ENCODE measurements at places on chromosomes 7 and 10. TPM values are rescaled to one million over a fixed set of nuclear protein-coding genes. Genes with fewer than 3 reads are reported as not detected.

DNA sequence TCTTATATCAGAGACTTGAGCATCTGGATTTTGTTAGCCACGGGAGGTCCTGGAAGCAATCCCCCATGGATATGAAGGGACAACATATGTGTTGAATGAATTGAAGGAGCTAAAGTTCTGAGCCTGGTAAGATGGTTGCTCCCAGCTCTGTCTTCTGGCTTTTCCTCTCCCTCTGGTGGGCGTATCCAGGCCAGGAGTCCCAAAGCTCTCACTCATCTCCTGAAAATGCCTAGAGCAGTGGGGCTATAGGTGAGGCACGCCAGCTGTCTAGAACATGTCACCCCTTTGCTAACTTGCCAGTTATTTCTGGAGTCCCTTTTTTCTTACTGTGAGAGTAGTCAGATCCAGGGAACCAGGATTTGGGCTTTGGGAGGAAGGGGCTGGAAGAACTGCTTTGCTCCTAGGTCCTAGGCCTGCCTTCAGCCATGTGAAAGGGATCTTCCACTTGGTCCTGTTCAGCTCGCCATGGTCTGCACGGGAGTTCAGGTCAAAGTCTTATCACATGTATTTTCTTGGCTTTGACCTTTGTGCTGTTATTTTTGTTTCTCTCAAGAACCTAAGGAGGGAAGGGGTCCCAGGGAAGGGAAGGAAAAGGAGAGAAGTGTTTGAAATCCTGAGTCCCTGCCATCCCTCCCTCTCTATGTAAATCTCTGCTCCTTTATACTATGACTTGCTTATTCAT is 73.6 kb downstream of the MINPP1 start:
- no peak for DNase-seq

DNA sequence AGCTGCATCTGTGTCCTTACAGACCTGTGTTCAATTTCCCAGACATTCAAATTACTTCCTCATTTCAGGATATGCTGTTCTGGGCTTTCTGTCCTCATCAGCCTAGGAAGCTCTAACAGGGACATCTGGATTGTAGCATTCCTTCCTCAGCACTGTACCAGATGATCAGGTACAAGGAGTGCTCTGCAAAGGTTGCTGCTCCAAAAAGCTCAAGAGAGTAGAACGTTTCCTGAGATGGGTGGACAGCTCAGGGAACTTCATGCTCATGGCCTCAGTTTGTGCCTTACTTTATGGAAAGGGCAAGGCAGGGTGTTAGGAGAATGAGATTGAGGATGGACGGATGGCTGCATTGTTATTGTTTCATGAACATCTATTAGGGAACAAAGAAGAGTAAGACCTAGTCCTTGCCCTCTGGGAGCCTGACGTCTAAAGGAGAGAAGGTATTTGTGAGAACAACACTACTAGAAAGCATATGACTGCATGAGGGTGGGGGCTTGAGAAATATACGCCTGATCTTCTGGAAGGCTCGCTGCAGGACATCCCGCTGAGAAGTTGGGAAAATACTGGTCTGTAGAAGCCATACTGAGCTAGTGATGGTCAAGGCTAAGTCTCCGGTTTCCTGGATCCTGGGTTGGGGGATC is 10.5 kb upstream of the ZNF212 start:
- DNase-seq = no peak

DNA sequence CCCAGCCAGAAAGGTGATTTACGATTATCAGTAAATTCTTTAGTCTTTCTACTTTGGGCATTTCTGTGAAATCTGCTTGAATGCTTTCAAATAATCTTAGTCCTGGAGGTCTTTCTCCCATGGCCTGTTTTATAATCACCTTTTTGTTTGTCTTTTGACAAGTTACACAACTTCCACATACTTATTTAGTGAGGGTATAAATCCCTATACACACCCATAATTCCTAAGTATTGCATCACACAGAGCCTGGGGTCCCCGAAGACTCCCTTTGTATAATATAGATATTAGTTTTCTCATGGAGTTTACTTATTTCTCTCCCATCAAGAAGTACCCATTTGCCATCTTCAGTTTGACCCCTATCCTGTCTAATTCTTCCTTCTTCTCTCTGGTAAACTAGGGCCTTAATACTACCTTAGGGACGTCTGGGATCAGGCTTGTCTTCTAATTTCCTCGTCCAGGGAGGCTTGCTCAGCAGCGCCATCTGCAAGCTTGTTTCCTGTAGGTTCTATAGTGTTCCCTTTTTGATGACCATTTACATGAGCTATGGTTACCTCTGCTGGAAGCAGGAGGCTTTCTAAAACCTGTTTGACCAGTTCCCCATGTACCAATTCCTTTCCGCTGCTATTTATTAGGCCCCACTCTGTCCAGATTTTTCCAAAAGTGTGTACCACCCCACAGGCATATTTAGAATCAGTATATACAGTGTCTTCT is 8.1 kb downstream of the DNAH11 start:
- DNase-seq = no peak

DNA sequence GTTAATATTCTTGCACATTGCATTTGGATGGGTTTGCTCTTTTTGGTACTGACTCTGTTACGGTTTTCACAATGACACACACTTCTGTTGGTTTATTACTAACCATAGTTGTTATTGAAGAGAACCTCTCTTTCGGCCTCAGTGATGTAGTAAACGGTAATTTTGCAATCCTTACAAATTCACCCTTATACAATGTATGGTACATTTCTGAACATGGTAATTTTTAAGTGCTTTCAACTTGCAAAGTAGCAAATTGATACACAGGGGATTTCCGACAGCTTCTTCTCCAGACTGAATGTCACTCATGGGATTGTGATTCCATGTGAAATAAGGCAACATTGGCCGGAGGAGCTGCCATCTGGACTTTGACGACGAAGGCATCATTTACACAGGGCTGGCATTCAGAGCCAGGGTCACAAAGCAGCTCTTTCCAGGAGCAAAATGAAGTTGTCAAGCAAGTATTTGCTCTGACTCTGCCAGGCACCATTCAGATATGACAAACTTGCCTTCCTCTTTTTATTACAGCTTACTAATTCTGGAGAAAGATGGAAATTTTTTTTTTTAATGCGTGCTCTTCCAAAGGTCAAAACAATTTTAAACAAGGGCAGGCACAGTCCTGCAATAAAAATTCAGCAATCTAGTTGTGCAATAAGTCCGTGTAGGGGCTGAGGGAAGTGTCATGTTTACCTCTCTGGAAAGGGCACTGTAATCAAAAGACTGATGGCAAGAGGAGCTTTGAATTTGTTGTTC is 711.5 kb upstream of the C7orf33 start:
- DNase-seq = peak; percentile 31

Gene FXYD4
- polyA plus RNA-seq = not detected

Gene SFTPA1
- polyA plus RNA-seq = 23.9 TPM

Gene ADCY1
- 2.2 TPM for polyA plus RNA-seq

Gene COBL
- 9.2 TPM for polyA plus RNA-seq

GRCh38 chr7:147296986-147297385 is 1180.4 kb downstream of the CNTNAP2 start:
- no peak for DNase-seq

Gene ACSM6
- 0.63 TPM for polyA plus RNA-seq

Gene STX1A
- polyA plus RNA-seq = 7.2 TPM

GRCh38 chr7:138871814-138872090 is 73.8 kb upstream of the ATP6V0A4 start:
- no peak for DNase-seq

Gene STEAP1
- polyA plus RNA-seq = 1.4 TPM

DNA sequence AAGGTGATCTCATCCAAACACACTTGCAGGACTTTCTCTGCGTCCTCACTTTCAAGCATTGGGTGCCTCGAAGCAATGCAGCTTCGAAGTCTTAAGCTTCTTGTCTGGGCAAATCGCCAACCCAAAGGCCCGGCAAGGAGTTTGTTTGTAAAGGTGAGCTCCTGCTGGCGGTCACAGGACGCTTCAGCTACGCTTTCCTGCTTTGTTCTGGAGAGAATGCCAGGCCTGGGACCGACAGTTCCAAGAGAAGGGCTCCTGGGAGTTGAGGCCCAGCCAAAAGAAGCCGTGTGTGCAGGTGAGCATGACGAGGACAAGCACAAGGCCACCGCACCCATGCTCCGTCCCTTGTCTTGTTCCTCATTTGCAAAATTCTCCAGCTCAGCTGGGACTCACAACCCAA is 106.6 kb upstream of the DOCK1 start:
- no peak for DNase-seq

DNA sequence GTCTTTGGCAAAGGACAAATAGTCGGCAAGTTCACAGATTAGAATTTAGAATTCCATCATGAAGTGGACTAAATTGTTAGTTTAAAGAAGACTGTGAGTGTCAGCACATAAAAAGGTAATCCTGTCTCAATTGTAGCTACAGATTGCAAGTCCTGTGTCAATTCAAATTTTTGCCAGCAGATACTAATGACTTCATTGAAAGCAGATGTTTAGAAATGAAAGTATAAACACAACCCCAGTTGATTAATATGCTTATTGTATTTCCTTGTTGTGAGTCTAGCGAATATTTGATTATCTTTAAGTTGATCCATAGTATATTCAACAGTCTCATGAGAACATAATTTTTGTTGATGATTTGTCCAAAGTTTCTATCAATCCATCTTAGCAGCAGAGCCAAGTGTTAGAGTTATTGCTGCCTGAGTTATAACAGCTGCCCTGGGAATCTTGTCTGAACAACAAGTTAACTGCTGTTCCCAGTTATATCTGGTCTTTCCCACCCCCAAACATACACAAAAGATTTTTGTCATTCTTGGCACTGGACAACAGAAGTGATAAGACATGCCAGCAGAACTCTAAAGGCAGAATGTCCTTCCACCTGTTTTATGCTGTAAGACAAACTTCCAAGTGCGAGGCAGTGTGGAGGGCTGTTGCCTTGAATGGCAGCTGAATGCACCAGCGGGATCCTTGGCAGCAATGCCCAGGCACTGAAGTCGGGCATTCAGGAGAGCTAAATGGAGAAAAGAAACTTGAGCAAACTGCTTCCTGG is 21.3 kb upstream of the HERPUD2 start:
- no peak for DNase-seq

GRCh38 chr10:113300617-113301016 is 252.2 kb upstream of the HABP2 start:
- DNase-seq = no peak

DNA sequence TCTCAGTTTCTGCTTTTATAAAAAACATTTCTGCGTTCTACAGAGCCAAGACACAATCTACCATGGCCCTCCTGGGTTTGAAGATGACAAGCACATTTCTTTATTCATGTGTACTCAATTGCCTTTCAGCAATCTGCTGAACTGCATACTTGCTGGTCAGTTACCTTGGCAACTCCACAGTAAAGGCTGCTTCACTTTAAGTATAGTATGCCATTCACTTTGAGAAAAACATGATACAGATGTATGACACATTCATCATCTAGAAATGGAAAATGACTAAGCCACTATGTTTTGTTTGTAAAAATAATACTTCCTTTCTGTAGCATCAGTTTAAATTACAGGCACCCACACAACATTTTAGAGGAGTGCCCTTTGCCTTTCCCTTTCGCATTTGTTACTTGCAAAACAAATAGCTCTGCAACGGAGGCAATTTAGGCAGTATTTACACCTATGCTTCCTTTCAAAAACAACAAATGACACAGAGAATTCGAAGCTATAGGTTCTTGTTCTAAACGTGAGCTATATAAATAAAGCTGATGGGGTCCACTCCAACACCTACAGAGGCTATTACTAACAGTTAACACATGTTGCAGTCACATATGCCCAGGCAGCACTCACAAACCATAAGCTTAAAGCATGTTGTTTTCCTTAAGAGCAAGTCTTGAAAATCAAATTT is 23.5 kb downstream of the SGCE start:
- no peak for DNase-seq

Measured in right lung (tissue), 10 donors.